ENCODE measurements at places on chromosomes 2 and 18. TPM values are rescaled to one million over a fixed set of nuclear protein-coding genes. Genes with fewer than 3 reads are reported as not detected.

DNA sequence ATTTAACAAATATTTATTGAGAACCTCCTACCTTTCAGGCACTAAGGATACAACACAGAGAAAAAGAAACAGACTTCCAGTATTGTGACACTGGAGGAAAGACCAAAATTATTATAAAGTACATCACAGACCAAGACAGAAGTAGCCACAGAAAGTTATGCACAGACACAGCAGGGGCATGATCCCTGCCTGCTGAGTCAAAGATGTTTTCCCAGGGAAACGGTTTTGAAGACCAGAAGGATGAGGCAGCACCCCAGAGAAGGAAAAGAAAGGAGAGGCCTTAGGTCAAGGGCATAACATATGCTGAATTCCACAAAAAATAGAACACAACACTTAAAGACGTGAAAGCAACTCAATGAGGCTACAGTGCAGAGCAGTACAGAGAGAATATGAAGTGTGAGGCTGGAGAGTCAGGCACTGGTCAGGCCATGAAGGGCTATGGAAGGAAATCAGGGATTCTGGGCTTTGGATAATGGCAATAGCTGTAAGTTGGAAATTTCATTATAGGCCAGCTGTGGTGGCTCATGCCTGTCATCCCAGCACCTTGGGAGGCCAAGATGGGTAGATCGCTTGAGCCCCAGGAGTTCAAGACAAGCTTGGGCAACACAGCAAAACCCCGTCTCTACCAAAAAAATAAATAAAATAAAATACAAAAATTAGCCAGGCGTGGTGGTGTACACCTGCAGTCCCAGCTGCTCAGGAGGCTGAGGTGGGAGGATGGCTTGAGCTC, 8.2 kb downstream of the ADAM17 start:
- DNase-seq = peak; percentile 82

DNA sequence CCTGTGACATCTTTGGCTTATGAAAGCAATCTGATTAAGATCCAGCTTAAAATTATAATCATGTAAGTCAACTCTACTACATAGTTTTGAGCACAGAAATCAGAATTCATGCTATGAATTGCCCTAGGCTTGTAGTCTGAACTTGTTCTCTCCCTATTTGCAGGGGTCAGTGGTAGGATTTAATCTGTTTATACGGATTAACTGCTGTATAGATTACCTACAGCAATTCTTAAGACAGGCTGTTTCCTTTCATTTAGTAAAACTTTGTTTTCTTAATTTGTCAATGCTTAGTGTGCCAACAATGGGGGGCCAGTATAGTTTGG, 287.9 kb downstream of the PDE11A start:
- no peak for DNase-seq

GRCh38 chr2:27742571-27742970, 28.9 kb upstream of the MRPL33 start:
- no peak for DNase-seq

DNA sequence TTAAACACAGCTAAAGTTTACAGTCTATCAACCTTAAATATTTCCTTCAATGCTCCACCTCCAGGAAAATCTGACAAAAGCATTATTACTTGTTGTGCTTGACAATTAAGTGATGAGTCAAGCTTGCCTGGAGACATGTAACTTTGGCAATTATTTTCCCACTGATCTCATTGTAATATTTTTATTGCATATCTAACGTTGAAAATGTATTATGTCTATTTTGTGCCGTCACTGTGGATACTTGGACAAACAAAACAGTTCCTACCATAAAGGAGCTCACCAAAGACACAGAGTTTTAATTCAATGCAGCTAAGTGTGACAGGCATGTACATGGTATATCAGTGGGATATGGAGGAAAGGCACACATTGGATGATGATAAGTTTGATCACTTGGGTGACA, 24.7 kb downstream of the RNF103 start:
- DNase-seq = no peak

DNA sequence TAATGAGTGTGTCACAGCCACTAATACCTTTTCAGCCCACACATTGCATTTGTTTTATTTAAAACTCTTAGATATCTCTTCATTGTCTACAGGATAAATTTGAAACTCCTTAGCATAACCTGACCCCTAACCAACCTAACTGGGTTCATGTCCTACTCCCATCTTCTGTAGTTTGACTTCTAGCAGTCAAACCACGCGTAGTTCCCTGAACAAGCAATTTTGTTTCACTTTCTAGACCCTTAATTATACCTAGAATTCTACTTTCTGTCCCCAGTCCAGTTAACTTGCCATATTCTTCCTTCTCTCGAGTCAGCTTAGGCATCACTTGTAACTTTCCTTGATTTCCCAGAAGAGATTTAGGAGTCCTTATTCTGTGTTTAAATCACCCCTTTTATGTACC, 55.1 kb downstream of the RBBP8 start:
- no peak for DNase-seq

DNA sequence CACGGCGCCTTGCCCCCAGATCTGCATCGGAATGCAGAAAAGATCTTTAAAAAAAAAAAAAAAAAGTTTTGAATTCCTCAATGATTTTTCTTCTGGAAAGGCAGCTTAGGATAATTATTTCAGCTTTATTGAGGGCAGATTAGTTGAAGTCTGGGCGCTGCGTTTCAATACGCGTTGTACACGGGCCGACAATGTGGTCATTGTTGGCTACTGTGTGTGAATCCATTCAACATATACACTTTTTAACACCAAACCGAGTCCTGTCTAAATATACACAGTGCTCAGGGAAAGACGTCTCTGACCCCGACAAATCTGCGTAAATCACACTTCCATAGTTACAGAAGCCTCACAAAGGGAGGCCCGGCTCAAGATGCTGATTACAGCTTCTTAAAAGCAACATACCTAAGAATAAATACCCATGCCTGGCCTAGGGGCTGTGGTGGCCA, 1.4 kb upstream of the SIX3 start:
- DNase-seq = no peak

DNA sequence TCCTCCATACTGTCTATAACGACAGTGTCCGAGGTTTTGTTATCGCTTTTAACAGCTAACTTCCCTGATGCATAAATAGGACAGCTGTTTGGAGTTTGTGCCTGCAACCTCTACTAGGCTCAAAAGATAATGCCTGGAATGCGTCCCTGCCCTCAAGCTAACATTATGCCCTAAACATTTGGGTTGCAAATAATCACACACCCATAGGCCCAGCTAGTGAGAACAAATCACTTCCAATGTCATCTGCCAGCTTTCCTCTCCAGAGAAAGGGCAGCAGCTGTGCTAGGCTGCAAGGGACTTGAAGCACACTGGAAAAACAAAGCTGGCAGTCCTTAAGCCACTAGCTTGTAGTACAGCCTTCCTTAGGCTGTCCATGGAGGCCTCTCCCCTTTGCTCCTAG, 201.8 kb upstream of the LYPD1 start:
- DNase-seq = no peak

GRCh38 chr2:172204762-172205161, 102.1 kb upstream of the DLX2 start:
- no peak for DNase-seq

- DNase-seq = no peak
These were observed 5.0 kb upstream of the MYL12B start for GRCh38 chr18:3256693-3257626.

DNA sequence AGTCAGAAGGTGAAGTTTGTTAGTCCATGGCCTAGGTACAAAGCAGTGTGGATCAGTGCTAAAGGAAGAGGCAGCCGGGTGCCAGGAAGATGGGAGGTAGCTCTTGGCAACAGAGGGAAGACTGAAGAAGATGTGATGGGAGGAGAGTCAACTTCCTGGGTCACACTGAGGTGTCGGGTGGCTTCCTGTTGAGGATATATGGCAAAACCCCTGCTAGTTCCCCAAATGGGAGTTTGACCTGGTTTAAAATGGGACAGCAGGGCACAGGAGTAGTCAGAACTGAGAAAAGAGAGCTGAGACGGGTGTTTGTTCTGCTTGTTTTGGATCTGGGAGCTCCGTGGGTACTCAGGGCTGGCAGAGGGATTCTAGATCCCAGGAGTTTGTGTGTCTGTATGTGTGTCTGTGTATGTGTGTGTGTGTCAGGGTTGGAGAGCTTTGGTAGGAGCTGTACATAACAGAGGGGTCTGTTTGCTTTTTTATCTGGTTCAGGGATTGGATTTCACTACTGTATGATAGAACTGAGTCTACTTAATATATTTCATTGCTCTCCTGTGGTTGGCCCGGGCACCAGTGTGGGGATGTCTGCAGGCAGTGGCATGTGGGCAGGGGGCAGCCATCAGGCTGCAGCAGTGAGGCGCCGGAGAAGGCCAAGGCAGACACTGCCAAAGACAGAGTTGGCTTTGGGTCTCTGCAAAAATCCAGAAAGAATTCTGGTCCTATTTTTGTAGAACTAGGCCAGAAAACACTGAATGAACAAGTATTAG, 17.1 kb downstream of the MXD1 start:
- DNase-seq = no peak

PDE1A gene
- 1.5 TPM for total RNA-seq

CTAGE1 gene
- total RNA-seq = not detected

MAP3K19 gene
- total RNA-seq = not detected
